ENCODE measurements at places on chromosomes 4 and X. TPM values are rescaled to one million over a fixed set of nuclear protein-coding genes. Genes with fewer than 3 reads are reported as not detected.

RBM46 gene
- 0.73 TPM for total RNA-seq

SPATA18 gene
- total RNA-seq, result 0.10 TPM

GRCh38 chr4:181271116-181271640 is 972.0 kb upstream of the TENM3 start:
- no peak for DNase-seq

DNA sequence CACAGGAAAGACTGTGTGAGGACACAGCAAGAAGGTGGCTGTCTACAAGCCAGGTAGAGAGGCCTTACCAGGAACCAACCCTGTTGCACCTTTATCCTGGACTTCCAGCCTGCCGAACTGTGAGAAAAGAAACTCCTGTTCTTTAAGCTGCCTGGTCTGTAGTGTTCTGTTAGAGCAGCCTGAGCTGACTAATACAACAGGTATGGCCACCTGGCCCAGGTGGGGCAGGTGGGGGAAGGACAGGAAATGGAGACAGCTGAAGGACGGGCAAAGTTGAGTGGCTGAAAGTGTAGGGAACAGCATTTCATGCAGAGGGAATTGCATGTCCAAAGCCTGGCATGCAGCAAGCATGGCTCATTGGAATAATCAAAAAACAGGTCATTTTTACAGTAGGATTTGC is 35.1 kb downstream of the CYTL1 start:
- DNase-seq, result no peak

DNA sequence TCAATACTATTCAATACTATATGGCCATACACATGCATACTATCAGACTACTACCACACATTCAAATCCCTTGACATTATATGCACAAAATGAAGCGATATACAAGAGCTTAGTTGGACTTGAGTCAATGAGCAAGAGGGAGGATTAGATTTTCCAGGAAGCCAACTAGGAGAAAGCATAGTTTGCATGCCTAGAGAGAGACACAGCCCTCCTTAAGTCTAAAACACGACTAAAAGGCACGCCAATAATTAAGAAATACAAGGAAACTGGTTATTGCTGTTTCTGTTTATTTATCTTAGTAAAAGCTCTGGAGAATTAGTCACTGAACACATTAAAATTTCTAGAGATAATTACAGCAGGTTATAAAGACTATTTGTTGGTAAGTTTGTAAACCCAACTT is 21.8 kb downstream of the MBNL3 start:
- DNase-seq, result no peak

GRCh38 chr4:10008609-10009005 is 12.7 kb downstream of the SLC2A9 start:
- DNase-seq, result no peak

GRCh38 chr4:173707658-173708419 is 177.8 kb upstream of the HAND2 start:
- no peak for DNase-seq
